ENCODE measurements at places on chromosomes 5 and 9.
A peak's percentile ranks its signal among the peaks of the same experiment; 100 is the strongest.

GRCh38 chr9:92328225-92328624 is 2.5 kb downstream of the CENPP start:
- DNase-seq = peak; percentile 11

- no peak for DNase-seq
Measured at GRCh38 chr9:38215465-38215864, 146.4 kb upstream of the SHB start.

DNA sequence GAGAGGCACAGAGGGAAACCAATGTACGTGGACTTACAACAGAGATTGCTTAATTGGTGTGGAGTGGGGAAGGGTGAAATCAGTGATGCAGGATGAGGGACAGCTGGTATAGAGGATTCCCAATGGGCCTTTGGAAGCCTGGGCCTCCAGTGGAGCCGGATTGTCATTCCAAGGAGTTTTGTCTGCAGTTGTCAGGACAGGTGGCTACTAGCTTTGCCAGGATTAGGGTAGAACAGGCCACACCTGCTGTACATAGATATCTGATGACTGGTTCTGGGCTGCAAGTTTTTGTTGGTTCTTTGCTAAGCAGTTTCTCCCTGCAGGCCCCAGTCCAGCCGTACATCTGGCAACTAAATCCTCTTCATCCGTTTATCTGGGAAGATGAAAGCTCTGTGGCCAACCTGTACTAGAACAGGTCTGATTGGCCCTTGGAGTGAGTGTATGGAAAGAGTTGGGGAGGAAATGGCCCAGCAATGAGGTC is 4.2 kb downstream of the SKP2 start:
- no peak for DNase-seq

GRCh38 chr5:56507351-56507930 is 274.3 kb upstream of the ANKRD55 start:
- no peak for DNase-seq

DNA sequence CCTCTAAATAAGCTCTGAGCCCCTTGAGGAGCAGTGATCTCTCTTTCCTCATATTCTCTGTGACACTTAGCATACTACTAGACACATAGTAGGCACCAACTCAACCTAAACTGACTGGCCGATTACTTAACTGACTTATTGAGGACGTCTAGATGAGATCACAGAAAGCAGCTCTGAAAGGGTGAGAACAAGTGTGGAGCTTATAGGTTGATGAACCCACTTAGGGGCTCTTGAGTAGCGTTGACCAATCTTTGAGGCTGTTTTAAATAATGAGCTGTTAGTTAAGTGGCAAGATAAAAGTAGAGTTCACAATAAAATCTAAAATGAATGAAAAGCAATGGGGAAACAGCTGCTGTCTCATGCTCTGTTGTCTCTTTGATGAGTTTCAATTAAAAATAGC is 124.7 kb upstream of the TNPO1 start:
- DNase-seq = no peak

DNA sequence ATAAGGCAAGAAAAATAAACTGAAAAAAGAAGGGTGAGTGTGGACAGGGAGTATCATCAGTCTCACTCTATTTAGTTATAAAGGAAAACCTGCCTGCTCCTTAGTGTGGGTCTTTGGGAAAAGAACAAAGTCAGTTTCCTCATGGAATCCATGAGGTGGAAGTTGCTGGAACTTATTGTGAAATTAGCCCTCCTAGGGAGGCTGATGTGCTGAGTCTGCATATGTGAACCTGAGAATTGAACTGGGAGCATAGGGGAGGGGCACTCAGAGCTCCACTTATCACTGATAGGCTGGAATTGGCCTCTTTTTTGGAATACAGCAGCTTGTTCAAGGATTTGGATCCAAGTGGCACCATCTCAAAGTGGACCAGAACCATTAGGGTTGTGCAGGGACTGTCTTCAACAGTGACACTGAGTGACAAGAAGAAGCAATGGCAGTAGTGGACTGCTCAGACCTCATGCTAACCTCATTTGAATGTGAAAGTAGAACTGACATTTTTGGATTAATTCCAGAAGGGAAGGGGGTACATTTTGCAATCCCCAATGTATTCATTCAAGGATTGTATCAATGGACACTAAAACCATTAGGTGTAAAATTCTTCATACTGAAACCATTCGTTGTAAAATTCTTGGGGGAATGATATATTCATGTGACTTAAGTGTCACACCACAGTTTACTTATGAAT is 103.6 kb upstream of the KLF9 start:
- DNase-seq = no peak

- DNase-seq = no peak
Measured at GRCh38 chr9:122420315-122420714, 49.5 kb downstream of the PTGS1 start.

- no peak for DNase-seq
Measured at GRCh38 chr5:133130387-133131118, 78.7 kb downstream of the HSPA4 start.

DNA sequence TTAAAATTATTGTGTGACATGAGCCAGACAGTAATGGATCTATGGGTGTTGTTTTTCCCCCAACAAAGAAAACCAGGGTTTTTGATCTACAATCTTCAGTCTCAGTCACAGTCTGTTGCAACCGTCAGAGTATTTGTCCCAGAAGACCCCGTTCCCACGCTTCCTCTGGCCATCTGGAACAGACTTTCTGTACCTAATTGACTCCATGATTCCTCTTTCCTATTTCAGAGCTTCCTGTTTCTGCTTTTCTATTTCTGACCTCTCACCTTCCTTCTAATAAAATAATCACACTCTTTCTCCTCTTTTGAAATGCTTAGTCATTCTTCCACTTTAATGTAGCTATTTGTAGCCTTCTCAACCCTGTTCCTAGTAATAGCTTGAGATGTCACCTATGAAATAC is 1044.8 kb downstream of the DTWD2 start:
- no peak for DNase-seq

GRCh38 chr9:72618811-72619210 is 97.4 kb downstream of the TMC1 start:
- DNase-seq = no peak

DNA sequence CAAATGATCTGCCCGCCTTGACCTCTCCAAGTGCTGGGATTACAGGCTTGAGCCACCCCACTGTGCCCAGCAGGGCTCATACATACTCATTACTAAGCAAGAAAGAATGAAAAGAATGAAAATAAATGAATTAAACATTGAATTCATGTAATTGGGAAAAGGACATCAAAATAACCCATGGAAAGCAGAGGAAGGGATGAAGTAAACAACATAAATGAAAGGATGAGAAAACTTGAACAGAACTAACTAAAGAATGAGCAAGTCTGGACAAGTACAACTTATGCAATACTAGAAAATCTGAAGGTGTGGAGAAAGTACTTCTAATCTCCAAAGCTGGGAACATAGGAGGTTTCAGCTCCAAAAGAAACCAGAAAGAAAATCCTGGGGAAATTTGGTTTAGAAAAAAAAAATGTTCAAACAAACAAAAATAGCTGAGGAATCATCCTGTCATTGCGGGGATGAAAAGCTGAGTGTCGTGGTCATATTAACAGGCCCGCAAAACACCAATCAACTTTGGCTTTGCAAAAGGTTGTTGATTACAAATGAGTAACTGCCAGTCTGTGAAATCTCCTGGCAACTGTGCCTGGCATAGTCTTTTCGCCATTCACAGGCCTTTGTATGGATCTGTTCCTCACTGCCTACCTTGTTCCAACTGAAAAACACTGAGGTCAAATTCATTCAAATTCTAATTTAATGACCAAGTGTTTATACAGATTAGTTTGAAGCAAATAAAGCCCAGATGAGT is 2.3 kb upstream of the AK3 start:
- no peak for DNase-seq

DNA sequence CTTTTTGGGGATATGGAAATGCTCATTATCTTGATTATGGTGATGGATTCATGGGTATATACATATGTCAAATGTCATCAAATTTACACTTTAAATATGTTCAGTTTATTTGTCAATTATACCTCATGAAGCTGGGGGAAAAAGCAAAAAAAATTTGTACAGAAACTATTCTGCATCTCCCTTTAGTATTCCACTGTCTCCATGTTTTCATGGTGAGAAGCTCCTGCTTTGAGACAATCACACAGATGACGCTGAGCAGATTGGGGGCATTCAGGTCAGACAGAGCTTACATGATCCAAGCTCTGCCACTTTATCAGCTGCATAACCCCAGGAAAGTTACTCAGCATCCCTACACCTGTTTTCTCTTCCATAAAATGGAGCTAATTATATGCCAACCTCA is 101.5 kb downstream of the PLPPR1 start:
- DNase-seq = no peak

- DNase-seq = no peak
Measured at GRCh38 chr9:76652894-76653293, 111.3 kb upstream of the PCA3 start.

GRCh38 chr5:59128646-59129290 is 545.9 kb downstream of the RAB3C start:
- no peak for DNase-seq

DNA sequence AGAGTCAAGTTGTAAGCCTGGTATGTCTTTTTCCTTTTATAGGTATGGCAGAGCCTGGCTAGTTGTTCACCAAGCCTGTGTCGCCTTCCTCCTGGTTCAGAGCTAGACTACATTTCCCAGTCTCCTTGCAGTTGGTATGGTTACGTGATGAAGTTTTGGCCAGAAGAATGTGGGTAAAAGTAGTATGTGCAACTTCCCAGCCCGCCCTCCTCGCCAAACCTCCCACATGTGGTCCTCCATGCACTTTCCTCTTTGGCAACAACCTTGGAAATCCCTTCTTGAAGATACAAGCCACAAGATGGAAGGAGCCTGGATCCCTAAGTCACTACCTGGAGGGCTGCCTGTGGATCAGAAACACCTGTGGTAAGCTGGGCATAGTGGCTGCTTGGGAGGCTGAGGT is 36.0 kb upstream of the MSH3 start:
- no peak for DNase-seq

DNA sequence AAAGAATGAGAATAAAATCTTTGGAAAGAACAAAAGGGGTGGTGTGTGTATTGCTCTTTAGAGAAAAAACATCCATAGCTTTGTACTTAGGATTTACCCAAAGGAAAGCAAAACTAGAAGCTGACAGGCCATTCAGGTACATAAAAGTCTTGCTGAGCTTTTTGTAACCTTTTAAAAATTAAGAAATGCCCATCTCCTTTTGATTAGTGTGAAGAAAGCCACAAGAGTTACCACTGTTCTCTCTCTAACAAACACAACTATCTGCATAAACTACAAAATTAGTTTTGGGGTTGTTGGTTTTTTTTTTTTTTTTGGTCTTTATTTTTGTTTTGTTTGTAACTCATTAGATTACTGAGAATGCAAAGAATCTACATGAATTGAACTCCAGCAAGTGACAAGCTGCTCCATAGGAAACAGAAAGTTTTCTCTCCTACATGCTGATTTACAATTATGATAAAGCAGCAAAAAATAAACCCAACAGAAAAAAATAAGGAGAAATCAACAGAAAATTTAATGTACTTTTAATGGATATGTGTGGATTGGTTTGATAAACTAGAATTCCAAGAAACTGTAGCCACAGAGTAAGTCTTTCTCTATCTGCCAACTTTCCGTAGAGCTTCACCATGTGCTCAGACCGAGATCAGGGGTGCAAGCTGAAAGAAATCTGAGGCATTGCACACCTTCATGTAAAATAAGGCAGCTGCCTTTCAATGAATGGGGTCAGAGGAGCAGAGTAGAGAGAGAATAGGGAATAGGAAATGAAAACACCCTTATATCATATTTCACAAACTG is 12.3 kb downstream of the BAAT start:
- no peak for DNase-seq

DNA sequence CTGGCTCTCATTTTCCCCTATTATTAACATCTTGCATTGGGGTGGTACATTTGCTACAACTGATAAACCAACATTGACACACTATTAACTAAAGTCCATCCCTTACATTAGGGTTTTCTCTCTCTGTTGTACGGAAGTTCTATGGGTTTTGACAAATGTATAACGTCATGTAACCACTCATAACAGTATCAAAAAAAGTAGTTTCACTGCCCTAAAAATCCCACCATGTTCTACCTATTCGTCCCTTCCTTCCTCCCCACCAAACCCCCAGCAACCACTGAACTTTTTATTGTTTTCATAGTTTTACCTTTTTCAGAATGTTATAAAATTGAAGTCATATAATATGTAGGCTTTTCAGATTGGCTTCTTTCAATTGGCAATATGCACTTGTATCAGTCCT is 40.1 kb downstream of the MLLT3 start:
- DNase-seq = no peak

DNA sequence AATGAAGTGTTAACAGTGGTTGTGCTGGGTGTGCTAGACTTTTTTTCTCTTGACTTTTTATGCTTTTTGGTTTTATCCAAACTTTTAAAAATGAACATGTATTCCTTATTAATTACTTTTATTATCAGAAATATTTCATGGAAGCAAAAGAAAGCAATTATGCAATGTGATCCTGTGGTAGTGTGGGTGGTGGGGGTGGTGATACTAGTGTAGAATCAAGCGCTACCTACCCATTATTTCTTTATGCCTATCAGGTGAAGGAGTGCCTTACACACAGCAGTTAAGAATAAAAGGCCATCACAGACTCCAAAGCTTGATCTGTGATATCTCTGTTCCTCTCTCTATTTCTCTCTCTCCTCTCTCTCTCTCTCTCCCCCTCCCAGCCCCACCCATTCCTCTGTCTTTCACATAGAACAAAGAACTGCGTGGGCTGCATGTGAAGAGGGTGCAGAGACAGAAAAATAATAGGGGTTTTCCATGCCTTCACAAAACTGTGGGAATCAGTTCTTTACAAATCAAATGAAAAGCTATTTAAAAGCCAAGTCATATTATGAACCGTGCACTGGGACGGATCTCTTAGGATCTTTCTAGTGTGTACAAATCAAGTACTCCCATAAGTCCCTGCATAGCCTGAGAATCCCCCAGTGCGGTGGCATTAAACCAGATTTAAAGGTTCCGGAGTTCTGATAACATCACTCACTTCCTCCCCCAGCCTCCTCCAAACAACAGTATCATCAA is 351.2 kb downstream of the RAB3C start:
- DNase-seq = no peak

DNA sequence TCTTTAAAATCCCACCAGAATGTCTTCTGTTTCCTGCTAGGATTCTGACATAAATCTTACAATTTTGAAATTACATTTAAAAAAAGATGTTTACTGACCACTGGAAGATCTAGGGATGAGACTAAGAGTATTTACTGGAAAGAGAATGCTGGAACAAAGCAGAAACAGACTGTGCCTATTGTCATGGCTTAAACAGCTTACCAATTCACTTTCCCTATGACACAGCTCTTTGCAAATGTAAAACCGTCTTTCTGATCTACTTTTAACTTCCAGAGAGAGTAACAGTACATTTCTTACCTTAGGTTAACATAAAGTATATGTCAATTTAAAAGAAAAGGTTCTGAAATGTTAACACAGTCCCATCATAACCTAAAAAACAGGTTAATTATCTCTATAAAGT is 10.7 kb downstream of the GIN1 start:
- DNase-seq = no peak

- DNase-seq = peak; percentile 38
Measured at GRCh38 chr9:120619751-120620655, 40.0 kb upstream of the CDK5RAP2 start.

DNA sequence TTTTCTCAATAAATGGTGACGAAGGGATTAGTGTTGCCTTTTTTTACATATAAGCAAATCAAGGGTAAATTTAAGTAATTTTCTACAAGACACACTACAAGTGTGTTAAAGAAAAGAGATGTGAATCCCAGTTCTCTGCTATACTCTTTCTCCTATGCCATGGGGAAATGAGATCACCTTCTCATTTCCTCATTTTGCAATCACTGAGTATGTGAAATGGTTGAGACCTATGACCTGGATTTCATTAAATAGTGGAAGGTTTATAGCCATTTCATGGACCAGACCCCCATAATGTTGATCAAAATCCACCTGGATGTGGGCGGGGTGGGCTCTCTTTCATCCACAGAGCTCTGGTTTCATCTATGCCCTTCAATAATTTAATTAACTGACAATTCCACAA is 66.9 kb upstream of the SLIT3 start:
- no peak for DNase-seq

Data from HS-5 (cell line).